ENCODE measurements at places on chromosomes 2 and 18.

- no peak for DNase-seq
Observed at GRCh38 chr18:71902482-71902881, 641.7 kb downstream of the CBLN2 start.

GRCh38 chr2:230932556-230933511 lies 7.8 kb upstream of the GPR55 start:
- DNase-seq, result no peak

DNA sequence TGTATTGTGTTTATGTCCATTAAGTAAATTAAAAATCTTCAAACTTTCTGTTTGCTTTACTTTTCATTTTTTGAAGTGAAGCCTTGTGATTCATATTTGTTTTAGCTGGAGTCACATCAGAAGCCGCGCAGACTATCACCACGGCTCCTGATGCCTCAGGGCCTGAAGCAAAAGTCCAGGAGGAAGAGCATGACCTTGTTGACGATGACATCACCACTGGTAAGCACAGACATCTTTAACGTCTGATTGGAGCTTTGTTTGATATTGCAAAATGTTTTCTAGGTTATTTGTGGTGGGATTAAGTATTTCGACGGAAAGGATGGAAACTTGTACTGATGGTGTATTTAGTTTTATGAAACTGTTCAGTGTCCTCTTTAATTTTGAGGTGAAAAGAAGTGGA lies 164.8 kb downstream of the WDR7 start:
- no peak for DNase-seq

GRCh38 chr18:32048507-32049091 lies 30.0 kb downstream of the RNF125 start:
- peak; percentile 7 for DNase-seq

GRCh38 chr2:101883860-101884259 lies 107.9 kb upstream of the IL1R2 start:
- peak; percentile 31 for DNase-seq
